Esophagus squamous epithelium (tissue), 5 donors: ENCODE measurements at places on chromosomes 7 and 10.

- no peak for DNase-seq
Observed at GRCh38 chr7:37943905-37944736, 23.7 kb downstream of the EPDR1 start.

DNA sequence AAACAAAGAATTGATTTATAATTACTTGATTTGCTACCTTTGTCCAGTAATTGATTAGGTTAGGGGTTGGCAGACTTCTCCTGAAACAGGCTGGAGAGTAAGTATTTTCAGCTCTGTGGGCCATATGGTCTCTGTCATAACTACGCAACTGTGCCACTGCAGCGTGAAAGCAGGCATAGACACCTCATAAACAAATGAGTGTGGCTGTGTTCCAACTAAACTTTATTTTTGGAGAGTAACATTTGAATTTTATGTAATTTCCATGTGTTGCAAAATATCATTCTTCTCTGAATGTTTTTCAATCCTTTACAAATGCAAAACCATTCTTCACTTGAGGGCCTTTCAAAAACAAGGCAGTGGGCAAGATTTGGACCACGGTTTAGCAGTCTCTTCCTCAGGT is 76.9 kb downstream of the GALNT17 start:
- DNase-seq: no peak

- DNase-seq: no peak
Observed at GRCh38 chr7:152132812-152133211, 107.3 kb downstream of the GALNT11 start.

DNA sequence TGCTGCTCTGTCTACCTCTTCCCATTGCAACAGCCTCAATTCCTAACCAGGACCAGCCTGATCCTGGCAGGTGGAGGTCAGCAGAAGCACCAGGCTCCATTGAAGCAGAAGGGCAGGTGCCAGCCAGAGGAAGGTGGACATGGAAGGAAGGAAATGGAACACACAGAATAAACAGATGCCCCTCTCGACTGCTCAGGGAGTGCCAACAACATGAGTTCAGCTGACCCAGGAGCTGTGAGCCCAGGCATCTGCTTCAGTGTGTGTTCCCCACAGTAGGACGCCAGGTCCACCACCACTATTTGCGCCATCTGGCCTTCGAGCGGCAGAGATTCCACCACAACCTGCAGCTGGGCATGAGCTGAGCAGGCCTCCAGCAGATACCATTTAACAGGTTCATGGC is 56.7 kb downstream of the GPAM start:
- no peak for DNase-seq

DNA sequence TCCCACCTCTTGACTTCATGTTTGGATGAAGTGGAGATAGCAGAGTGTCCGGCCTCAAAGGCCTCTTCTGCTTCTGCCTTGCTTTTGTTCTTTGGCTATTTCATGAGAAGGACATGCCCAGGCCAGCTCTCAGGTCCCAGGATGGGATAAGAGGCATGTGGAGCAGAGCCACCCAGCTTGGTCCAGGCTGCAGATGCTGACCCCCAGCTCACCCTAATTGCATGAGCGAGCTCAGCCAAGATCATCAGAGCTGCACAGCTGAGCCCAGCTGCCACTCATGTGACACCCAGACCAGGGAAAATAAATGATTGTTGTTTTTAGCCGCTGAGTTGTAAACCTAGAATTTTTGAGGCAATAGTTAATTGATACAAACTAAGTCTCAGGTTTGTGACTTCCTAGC is 230.0 kb downstream of the PHF14 start:
- DNase-seq: no peak
